ENCODE measurements at places on chromosomes 3 and 15.
A peak's percentile ranks its signal among the peaks of the same experiment; 100 is the strongest.

DNA sequence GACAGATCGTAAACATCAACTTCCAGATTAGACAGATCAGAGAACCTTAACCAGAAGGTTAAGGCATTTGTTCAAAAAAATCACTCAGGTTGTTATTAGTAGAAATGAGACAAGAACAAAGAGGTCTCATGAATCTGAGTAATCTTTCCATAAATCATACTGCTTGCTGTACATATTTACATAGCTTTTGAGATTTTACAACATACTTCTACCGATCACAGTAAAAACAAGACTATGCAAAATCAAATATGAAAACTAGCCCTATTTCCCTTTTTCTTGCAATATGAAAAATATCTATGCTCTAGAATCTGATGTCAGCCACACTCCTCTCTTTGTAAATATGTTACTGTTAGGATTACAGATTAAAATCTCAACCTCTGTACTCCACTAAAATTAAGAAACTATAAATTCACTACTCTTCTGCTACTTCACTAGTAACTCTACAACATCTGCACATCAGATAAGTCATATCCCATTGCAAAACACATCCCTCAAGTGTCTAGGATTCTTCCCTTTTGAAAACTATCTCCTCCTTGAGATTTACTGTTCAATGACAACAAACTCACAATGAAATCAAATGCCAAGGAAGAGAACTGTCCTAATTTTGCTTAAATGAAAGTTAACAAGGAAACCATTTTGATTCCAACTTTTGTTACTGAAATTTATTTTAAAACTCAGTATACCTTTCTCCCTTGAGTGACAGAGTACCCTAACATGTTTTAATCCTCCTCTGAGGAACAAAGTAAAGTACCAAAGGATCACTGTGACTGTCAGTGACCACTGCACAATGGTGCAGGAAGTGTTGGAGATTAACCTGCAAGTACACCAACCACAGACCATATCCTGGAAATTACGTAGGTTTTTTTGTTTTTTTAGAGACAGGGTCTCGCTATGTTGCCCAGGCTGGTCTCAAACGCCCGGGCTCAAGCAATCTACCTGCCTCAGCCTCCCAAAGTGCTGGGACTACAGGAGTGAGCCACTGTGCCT, 12.8 kb downstream of the DCUN1D1 start:
- no peak for DNase-seq

DNA sequence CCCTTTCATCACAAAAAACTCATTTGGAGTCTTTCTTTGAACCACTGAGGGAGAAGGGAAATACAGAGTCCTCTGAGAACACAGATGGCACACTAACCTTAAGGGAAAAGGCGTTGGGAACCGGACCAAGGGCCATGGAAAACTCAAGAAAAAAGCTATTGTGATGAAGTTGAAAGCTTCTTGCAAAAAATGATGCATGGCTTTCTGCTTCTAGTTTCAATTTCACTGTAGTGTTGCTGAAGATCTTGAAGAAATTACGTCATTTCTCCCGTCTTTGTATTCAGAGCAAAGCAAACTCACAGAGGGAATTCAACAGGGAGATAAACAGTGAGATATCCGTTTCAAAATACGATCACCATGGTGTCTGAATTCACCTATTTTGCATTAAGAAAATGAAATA, 642.3 kb upstream of the ADAMTS9 start:
- no peak for DNase-seq

DNA sequence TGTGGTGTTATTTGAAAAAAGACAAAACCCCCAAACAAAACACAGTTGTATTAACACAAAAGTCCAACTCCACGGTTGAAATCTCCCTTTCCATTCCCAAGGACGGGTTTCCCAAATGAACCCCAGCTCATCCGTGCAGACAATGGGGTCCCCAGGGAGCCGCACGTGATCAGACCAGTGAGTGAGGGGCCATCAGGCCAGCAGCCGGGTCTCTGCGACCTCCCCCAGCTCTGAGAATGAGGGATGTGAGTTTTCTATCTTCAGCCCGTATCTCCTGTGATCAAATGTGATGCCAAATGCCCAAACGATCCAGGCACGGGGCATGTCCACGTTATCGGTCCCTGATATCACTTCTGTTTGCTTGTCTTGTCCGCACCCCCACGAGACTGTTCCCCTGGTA, 138.0 kb downstream of the OPA1 start:
- no peak for DNase-seq

GRCh38 chr3:14549256-14549919, 9.2 kb upstream of the GRIP2 start:
- no peak for DNase-seq

- DNase-seq: no peak
Observed at GRCh38 chr3:167976516-167977361, 119.0 kb downstream of the GOLIM4 start.

GRCh38 chr3:159841766-159842165, 146.9 kb upstream of the IL12A start:
- DNase-seq: no peak

DNA sequence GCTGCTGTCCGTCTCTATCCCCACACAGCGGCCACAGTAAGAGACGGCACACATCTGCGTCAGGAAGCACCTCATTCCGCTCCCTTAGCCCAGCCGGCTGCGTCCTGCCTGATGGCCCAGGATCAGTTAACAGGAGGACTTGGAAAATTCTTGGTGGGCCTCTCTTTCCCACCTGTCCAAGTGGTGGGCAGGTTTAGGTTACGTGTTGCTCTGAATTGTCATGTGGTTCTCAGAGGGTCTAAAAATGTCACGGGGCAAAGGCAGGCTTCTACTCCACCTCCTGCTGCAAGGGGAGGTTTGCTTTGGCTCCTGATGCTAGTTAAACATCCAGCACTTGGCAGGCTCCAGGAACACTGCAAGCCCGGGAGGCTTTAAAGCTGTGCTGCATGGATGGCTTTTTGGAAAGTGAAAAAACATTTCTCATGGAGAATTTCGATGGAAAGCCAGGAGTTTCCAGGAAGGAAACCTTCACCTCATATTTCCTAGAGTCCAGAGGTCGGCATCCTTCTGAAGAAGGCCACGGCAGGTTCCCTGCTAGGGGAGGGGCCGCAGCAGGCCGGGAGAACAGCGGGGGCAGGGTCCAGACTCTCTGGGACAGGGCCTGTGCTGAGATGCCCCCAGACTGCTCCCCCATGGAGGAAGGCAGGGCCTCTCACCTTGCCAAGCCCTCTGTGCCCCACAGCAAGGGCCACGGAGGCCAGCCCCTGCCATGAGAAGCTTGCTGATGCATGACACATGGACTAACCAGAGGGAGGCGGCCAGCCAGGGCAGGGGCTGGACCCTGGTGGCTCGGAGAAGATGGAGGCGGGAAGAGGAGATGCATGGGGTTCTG, 10.8 kb downstream of the CTSH start:
- DNase-seq: no peak

GRCh38 chr3:51539291-51539941, 897 bp downstream of the RAD54L2 start:
- DNase-seq: peak; percentile 74

DNA sequence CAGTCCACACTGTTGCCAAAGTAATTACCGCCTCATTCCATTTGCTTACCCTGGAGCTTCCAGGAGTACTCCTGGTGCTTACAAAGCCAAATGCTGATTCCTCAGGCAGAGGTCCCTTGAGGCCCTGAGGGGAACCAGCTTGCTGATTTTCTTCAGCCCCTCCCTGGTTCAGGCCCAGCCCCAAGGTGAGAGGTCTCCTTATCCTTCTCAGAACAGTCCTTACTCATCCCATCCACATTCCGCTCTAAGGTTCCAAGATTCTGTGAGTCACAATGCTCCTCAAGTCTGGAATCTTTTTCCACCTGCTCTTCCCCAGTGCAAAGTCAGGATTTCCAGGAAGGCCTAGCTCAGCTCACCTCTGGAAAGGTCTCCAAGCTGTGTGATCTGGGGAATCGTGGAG, 1.8 kb upstream of the ATP10A start:
- no peak for DNase-seq

DNA sequence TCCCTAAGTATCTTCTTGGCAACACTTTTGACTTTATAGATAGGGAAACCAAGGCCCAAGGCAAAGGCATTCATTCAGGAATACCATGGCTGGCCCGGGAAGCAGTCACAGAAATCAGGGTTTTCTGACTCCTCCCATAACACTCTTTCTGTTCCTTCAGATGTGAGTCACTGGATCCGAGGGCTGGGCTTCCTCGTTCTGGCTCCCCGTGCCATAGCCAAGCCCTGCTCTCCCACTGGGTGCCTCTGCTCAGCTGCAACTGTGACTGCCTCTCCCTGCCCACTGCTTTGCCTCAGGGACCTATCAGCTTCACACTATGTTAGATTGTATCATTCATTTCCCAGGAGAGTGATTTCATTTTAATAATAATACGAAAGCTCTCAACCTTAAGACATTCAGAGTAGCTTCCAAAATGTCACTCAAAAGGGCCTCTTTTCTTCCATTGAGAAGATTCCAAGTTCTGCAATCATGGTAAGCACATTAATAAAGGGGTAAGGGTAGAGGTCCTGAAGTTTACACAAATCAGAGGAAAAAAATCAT, 50.2 kb downstream of the GABRB3 start:
- no peak for DNase-seq

- DNase-seq: no peak
Observed at GRCh38 chr3:86890741-86891396, 100.1 kb downstream of the VGLL3 start.

GRCh38 chr3:174613173-174613572, 246.0 kb upstream of the NAALADL2 start:
- no peak for DNase-seq

DNA sequence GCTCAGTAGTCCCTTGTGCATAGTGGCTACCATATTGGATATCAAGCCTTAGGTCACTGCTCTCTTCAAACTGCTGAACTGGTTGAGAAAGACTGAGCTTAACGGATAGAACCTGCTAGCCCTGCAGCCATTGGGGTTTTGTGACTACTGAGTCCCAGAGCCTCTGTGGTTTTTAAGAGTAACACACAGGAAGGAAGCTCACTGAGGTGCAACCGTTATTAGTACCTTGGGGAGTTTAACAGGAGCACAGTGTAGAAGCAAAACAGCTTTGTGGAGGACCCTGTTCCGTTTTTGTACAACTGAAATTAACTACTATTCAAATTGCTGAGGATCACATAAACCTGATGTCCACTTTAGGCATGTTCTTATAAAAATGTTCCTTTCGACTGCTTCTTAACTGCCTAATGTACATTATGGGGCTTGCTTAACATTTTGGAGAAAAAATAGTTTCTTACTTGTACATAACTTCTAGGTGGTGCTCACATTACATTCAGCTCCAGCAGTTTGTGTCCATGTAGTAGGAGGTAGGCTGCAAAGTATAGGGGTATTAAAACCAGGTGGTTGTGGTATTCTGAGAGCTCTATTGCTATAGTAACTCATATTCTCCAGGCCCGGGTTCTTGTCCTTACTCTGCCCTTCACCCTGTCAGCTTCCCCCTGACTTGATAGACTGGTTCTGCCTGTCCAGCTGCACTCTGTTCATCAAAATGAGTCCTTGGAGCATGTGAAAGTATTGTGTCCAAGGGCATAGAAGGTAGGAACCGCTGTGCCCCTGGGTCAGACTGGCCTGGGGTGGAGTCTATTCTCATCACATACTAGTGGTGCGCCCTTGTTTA, 17.3 kb downstream of the PXK start:
- no peak for DNase-seq

- no peak for DNase-seq
Observed at GRCh38 chr3:61858054-61858453, 296.7 kb downstream of the PTPRG start.

DNA sequence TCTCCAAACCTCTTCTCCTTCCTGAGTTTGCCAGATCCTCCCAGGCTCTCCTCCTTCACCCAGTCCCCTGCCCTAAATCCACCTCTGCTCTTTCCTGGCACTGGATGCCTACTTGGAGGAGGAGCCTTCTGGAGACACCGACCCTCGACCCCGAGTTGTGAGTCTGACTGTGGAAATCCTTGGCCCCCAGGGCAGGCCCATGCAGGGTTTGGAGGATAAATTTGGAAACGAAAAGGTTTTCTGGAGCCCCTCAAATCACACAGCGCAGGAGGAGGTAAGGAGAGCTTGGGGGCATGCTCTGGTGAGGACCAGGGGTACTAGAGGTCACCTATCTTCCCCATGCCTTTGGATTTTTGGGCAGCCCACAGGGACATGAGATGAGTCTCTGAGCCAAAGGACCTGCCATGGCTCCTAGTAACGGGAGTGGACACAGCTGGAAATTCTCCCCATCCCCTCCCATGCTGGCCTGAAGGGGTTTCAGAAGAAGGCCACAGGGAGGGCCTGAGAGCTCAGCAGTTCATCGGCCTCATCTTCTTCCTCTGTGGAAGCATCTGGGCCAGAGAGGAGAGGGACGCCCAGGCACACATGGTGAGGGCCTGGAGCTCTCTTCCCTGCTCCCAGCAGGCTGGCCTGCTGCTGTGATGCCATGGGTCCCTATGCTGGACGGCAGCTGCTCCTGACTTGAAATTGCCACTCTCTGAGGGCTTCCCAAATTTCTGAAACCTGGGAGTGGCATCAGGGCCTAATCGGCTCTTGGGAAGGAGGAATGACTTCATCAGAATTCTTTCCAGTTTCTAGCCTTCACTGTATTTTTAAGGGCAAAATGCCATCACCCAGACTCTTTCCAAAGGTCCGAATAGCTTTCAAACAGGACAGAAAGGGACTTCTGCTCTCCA, 68.6 kb upstream of the ITGA11 start:
- DNase-seq: no peak

Data from activated CD4-positive, alpha-beta T cell treated with anti-CD3 and anti-CD28 coated beads for 48 hours (primary cell).